ENCODE measurements at places on chromosomes 6 and 20.

DNA sequence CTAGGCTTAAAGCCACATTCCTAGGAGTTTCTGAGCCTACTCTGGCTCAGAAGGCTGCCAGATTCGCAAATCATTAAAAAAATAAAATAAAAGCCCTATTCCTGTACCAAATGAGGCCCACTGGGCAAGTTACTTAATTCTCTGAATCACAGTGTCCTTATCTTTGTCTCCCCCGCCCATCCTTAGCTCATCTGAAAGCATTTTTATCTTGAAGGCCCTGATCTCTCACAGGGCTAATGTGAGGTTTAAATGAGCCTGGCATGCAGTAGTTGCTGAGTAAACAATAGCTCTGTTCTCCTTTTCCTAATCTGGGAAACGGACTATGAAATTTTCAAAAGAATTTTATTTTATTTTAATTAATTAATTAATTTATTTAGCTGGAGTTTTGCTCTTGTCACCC is 2.1 kb upstream of the ZBTB12 start:
- no peak for DNase-seq

- peak; percentile 58 for DNase-seq
Measured at GRCh38 chr6:50361641-50362331, 312.1 kb upstream of the DEFB112 start.

GRCh38 chr6:161889324-161889723 is 615.5 kb upstream of the AGPAT4 start:
- no peak for DNase-seq

DNA sequence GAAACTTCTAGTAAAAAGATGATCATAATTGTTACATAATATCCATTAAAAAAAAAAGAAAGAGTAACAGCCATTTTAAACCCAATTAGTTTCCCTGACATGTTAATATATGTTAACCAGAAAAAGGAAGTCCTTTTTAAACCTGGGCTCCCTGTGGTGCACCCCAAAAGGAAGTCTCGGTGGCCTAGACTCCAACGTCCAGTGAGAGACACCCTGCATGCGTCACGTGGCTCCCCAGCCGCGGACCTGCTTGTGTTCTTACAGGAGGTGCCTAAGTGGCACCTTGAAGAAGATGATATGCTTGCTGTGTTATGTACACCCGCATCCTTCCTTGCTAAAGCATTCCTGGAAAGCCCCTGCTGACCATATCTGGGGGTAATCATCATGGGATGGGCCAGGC is 50.1 kb downstream of the FOXC1 start:
- DNase-seq, result no peak

DNA sequence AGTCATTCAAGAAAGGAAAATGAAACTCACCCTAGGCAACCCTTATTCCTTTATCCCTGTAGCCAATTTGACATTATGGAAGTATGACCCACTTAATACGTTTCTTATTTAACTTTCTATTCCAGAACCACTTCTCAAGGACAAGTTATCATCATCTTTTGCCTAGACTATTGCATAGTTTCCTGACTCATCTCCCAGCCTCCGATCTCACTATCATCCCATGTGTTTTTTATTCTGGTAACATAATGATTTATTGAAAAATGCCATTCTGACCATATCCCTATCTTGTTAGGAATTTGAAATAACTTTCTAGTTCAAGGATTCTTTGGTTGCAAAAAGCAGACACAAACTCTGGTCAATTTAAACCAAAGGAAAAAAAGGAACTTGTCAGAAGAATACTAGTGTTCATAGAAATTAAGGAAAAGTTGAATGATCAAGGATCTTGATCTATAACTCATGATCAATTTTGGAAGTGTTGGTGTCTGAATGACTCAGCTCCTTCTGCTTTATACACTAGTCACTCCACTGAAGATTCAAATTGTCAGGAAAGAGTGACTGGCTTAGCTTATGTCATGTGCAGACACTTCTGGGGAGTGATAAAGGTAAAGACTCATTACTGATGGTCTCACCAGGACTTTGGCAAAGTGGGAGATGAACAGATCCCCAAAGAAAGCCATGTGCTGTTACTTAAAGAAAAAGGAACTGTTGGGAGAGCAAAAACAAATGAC is 8.5 kb upstream of the TINAG start:
- peak; percentile 90 for DNase-seq

GRCh38 chr20:49635166-49635565 is 67.2 kb upstream of the PTGIS start:
- DNase-seq, result peak; percentile 40

GRCh38 chr6:18166312-18167036 is 11.3 kb downstream of the KDM1B start:
- no peak for DNase-seq

DNA sequence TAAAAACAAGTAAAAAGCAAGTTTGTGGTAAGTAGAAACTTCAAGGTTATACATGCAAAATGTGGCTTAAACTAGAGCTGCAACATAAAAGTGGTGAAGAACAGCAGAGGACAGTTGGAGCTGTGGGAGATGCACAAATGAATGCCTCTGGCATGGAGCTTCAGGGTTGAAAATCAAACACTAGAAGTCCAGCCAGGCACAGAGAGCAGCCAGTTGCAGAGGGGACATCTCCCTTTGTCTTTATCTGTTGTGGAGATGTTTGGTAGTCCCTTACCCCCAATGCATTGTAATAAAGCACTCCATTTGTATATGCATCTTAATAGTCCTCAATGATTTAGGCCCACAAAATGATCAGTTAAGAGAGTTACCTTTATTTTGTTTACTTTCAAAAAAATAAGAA is 73.1 kb upstream of the C20orf144 start:
- DNase-seq, result no peak

DNA sequence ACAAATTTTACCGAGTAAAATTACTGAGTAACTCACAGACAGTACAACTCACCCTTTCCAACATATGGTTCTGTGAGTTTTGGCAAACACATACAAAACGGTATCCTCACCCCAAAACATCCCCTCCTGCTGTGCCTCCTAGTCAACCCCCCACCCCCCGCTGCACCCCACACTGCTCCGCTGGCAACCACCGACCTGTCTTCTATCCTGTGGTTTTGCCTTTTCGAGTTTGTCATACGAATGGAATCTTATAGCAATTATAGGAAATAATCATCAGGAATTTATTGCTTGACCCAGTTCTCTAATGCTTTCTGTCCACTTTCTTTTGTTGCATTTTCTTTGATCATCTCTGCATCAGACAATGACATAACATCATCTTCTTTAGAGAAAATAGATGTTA is 312.3 kb downstream of the KIF16B start:
- DNase-seq, result peak; percentile 92

DNA sequence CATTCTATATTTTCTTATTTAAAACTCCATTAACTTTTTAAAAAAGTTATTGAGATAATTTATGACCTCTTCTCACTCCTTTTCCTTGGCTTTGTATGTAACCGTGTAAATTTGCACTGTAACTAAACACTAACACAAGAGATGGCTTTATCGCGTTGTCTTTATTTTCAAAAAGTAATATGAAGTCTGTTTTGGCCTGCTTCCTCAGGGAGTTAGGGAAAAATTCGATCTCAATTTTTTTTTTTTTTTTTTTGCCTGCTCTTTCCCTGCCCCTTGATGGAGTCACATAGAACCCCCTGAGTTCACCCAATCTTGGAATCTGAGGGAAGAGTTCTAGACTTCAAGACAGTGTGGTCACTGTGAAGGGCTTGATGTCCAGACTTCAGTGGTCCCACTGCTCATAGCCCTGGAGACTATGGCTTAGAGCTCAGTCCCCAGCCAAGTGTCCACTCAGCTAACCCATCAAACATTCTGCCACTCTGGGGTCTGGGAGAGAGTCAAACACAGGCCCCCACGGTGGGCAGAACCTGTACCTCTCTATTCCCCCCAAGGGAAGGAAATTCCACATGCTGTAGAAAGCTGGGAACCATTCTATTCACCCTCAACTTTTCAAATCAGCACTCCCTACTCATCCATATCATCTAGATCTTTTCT is 15.7 kb upstream of the TBC1D22B start:
- DNase-seq, result no peak

DNA sequence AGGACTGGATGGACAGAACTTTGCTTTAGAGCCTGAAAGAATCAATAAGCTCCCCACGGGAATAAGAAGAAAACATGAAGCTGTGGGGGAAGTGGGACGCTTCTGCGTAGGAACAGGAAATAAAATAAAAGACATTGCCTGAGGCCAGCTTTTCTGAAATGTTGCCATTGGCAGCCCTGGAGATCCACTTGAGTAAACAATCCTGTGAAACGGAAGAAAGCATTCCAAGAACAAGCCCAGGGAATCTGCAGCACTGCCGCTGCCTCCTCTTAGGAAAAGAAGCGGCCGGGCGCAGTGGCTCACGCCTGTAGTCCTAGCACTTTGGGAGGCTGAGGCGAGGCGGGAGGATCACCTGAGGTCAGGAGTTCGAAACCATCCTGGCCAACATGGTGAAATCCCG is 182.3 kb upstream of the RALGAPA2 start:
- no peak for DNase-seq

DNA sequence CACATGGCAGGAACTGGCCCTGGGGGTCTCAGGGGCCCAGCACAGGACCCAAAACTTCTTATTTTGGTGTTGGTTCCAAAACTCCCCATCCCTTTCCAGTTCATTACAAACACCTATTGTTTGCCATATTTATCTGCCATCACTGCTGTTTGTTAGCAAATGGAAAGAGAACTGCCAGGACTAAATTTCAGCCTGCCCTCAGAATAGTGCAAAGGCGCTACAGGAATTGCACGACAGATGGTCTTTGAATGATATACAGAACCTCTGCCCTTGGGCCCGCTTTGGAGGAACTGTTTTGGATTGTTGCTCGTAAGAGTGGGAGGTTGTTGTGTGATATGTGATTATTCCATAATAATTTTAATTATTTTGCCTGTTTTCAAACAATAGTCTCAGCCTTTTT is 199.0 kb upstream of the FBXL4 start:
- DNase-seq, result no peak

GRCh38 chr6:81640891-81641290 is 111.6 kb downstream of the TENT5A start:
- no peak for DNase-seq

DNA sequence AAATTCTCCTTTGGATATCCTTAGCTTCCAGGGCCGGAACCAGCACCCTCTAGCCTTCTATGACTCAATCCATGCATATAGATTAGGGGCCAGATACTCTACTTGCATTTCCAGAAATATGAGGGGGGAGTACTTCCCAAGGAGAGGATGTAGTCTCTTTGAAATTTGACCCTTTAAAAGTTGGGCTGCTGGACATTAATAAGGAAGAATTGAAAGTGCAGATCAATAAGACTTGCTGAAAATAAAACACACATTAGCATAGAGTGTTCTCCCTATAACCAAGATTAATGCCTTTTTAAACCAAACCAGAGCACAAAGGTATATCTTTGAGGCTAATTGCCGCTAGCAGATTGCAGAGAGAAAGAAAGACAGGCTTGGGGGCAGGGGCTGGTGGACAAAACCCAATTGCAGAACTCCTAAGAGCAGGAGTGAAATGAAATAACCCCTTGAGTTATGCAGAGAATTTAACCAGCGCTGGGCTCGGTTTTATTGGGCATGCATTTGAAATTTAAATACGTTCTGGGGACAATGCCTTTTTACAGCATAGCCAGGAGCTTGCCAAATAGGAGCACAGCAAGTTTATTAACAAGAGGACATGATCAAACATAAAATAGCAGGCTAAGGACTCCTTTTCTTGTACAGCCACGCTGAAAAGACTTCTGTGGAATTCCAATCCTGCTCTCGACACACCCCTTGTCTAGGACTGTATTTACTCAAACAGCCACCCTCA is 108.2 kb upstream of the SALL4 start:
- peak; percentile 71 for DNase-seq

- DNase-seq, result no peak
Measured at GRCh38 chr6:137350857-137351256, 131.7 kb upstream of the IFNGR1 start.

DNA sequence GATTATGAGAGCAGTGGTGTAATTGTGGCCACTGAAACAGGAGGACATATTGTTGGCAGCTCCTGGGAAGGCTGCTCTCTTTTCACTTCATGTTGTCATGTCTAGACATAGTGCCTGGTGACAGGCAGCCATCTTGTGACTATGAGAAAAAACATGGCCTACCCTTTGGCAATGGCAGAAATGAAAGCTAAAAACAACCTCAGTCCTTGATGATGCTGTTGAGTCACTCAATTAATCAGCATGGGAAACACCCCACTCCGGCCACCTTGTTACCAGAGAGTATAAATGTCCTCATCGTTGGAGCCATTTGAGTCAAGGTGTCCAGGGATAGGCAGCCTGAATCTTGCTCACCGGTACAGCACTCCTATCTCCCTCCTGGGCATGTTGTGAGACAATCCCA is 31.2 kb upstream of the HMGA1 start:
- no peak for DNase-seq

DNA sequence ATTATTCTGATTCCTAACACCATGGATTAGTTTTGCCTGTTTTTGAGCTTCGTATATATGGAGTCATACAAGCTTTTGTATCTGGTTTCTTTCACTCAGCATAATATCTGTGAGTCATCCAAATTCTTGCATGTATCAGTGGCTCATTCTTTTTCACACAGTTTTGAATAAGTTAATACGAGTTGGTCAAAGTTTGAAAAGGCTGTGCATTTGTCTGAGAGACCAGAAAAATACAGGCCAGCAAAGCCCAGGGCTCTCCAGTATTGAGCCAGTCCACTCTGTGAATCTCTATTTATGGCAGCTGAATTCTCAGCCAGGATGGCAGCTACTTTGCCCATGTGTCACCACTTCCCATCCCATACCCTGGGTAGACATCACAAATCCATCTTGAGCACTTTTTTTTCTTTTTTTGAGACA is 7.2 kb upstream of the CHMP4B start:
- DNase-seq, result peak; percentile 87

DNA sequence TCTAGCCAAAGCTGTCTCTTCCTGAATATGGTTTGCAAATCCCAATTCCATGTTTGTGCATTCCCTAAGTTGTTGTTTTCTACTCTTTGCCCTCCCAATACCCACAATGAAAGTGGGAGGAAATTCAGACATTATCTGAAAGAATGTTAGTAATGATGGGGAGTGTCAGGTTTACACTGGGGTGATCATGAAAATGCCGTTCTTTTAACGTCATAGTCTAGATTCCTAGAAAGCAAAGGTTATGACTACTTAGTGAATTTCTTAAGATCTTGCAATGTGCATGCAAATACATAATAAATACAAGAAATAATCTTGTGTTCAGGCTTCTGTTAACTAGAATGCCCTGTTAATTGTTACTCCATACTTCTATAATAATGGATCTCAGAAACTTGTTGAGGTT is 101.0 kb downstream of the LCA5 start:
- DNase-seq, result no peak

DNA sequence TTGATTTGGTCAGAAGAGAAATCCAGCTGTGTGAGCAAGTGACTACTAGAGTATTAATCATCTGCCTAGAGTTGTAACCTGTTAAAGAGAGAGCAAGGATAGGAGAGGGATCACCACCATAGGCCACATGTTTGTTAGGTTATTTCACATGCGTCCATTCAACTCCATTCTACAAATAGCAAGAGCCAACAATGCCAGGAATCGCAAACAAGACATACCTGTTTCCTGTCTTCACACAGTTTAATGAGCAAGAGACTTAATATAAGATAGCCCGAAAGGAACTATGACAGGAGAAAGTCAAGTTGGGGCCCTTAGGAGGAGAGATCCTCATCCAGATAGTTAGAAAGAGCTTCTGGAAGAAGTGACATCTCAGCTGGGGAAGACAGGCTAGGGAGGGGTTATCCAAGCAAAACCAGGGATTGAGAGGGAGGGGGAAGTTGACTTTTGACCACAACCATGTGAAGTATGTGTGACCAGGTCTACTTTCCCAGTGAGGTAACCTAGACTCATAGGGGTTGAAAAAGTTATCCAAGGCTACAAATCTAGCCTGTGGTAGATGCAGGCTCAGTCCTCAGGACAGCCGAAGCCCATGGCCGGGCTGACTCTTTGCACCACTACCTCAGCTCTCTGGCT is 147.4 kb downstream of the ALDH8A1 start:
- DNase-seq, result peak; percentile 53
